ENCODE measurements at places on chromosomes 2 and 18.
A peak's percentile ranks its signal among the peaks of the same experiment; 100 is the strongest.

GRCh38 chr2:60858897-60859311 is 22.5 kb upstream of the REL start:
- no peak for DNase-seq

DNA sequence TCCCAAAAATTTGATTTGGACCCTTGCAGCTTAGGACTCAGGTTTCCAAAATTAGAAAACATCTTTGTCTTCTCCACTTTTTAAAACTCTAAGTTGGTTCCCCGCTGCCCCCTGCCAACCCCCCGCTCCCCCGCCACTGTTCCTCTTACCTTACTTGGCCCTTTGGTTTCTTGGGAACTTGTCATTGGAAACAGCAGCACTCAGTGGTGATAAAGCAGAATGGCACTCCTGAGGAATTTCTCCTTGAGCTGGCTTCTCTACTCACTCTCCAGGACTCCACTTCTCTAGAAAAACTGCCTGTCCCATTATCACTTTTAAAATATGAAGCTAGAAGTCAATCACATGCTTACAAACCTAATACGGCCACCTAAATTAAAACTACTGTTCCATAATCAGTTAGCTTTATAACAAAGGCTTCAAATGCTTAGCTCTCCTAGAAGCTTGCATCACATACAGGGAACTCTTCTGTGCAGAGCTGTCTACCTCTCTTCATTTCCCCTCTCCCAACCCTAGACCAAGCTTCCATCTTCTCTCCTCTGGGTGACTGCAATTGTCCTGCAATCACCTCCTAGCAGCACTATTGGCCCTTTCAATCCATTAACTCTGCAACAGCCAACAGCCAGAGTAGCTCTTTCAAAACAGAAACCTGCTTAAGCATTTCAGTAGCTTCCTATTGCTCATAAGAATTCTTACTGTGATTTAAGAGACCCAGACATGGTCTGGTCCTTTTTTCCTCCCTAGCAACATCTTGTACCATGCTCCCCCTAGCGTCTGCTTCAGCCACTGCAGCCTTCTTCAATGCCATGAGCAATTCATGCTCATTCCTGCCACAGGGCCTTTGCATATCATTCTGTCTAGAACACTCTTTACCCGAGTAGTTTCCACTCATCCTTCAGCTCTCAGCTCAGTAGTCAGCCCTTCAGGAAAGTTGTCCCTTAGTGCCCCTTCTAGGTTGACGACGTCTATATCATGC is 15.2 kb upstream of the PLEKHM3 start:
- DNase-seq: peak; percentile 79

DNA sequence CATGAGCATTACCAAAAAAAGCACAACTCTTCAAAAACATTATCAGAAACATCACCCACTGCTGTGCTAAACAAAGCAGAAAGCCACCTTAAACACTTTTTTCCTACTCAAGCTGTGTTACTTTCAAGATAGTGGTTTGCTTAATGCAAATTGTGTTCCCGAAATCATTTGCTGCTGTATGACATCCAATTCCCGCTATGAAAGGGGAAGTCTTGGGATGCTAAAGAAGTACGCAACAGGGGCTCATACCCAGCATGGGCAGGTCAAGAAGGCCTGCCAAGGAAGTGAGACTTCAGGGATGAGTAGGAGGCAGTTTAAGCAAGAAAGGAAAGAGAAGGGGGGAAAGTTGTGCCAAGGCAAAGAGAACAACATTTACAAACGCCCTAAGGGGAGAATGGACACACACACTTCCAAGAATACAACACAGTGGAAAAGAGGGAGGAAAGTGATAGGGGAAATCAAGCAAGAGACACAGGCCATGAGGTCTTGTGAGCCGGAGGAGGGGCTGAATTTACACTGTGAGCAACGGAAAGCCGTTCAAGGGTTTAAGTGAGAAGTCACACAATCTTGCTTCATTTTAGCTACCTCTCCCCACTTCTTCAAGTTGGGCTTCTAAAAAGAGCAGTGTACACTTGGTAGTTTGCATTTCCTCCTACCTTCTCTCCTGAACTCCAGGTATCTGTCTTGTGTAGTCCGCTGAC is 4.0 kb downstream of the PTPN2 start:
- peak; percentile 45 for DNase-seq

GRCh38 chr2:233354971-233355574 is 779 bp downstream of the DGKD start:
- DNase-seq: peak; percentile 65

DNA sequence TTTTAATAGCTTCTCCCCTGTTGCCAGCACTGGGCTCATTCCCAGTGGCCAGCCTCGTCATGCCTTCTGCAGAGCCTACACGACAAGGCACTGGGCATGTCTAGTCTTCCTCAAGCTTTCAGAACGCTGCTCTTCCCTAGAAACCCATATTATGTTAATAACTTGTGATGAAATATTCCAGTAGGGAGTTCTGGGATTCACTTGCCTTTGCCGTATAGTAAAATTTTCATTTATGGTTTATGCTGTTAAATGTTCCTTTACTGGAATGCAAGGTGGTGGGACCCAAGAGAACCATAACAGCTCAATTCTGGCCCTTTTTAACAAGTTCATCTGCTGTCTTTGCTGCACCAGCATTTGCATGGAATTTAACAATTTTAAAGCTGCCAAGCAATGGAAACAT is 45.5 kb upstream of the SLC14A1 start:
- no peak for DNase-seq

- no peak for DNase-seq
These were observed 12.5 kb downstream of the CAPN14 start for GRCh38 chr2:31204783-31205182.

DNA sequence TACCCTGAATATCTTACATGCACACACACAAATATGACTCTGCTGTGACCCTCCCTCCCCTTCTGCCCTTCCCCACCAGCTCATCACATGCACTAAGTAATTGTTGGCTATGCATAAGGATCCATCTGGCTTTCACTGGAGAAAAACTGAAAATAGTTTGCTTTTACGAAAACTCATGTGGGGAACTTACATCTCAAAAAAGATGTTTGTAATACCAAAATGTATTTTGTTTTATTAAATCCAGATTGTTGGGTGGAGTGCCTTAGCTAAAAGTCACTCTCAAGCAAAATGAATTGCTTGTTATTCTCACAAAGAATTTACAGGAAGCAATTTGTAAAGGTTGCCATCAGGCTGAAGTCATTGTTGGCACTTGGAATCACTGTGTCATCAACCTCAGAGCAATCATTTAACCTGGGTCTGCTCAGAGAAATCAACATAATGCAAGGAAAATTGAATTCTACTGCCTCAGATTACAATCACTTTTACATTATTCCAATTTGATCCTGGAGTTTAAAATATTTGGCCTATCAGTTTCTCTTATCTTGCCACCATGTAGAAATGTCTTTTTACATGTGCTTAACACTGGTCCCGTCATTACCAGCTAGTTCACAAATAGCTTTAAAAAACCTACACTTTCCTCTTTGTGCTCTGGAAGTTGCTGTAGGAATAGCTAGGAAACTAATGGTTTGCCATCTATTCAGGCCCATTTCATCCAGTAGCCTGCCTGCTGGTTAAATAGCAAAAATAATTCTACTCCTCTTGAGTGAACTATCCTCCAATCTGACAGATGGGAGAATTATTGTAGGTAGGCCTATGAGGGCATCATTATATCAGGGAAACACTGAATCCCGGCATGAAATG is 90.3 kb upstream of the TMEM17 start:
- DNase-seq: no peak

DNA sequence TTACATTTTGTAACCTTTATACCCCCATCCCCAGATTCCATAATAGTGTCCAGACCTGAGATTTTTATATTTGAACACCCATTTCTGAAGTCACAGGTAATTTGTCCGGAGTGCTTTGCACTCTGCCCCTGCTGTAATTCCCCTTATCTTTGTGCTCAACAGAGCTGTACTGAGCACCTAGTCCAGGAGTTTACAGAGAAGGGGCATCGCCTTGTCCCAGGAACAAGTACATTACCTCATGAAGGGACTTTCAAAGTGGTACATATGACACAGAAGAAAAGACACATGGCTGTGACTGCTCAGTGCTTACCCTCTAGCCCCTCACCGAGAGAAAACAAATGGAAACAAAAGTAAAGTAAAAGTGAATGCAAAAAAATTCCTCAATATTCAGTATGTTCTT is 373.5 kb downstream of the SOX11 start:
- no peak for DNase-seq

- no peak for DNase-seq
These were observed 93.7 kb downstream of the SESTD1 start for GRCh38 chr2:179170901-179171300.

DNA sequence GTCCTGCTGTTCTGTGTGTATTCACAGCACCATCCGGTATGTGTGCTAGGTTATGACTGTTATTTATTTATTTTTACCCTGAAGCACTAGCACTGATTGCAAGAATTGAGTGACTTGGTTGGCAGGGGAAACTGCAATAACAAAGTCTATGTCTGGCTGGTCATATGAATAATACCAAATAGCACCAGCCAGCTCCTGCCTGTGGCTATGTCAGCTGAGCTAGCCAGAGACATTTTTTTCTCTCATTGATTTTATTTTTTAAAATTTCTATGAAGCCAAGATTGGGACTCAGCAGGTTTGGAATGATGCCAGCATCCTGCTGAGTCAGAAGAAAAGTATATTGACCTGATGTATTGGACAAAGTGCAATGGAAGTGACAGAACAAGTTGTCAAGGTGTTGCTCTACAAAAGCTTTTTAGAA is 188.5 kb upstream of the CDH2 start:
- DNase-seq: peak; percentile 8

All from body of pancreas (tissue), 4 donors.